ENCODE measurements at places on chromosomes 2 and 18.

- no peak for DNase-seq
Observed at GRCh38 chr2:204220896-204221295, 284.3 kb downstream of the ICOS start.

GRCh38 chr2:203692031-203692710, 14.3 kb upstream of the CD28 start:
- no peak for DNase-seq

- DNase-seq = no peak
Observed at GRCh38 chr18:62554061-62554815, 31.4 kb downstream of the ZCCHC2 start.

DNA sequence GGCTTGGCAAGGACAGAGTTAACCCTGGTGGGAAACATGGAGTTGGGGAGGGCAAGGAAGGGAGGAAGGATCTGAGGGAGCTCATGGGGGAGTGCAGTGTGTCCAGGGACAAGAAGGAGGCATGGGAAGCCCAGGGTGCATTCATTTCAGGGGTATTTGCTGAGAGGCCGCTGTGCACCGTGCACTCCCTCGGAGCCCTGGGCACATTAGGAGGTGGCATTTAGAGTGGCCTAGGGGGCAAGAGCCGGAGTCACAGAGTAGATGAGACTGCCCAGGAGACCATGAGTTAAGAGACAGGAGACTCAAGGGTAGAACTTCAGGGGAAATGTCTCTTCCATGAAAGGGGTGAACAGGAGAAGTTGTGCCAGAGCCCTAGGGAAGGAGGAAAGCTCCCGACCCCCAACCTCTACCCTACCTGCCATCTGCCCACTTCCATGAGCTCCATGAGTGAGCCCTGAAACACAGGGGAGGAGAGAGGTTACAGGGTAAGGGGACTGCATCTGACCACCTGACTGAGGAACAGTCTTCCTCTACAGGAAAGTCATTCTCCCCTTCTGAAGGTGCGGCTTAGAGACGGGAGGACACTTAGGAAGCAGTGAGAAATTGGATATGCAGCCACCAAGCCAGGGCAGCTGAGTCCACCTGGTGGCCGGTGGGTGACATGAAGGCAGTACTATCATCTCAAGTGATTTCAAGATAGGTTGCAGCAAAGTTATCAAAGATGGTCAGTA, 58.5 kb upstream of the COPS8 start:
- peak; percentile 20 for DNase-seq

DNA sequence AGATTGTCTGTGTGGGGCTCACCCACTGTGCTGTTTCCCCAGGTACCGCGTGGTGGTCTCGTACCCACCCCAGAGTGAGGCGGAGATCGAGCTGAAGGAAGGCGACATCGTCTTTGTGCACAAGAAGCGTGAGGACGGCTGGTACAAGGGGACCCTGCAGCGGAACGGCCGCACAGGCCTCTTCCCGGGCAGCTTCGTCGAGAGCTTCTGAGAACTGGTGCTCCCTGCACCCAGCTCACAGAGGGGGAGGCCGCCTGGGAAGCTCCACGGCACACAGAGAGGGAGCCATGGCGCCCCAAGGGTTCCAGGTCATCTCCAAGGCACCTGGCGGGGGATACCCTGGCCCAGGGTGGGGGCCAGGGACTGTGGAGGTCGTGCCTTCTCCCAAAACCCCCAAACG, 112.3 kb downstream of the SEPTIN10 start:
- no peak for DNase-seq

DNA sequence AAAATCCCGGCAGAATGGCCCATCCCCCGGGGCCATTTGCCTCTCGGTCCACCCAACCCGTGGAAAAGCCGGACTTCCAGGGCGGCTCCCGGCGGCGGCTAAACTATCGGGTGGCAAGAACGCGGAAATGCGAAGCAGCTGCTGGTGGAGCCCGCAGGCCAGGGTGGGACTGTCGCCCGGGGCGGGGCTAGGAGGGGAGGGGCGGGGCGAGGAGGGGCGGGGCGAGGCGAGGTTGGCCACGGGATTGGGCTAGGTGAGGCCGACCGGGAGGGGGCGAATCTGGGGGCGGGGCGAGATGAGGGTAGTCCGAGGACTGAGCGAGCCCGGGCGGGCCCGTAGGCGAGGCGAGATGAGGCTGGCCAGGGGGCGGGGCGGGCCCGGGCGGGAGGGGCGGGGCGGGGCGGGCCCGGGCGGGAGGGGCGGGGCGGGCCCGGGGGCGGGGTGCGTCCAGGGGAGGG, 315 bp upstream of the SLC66A3 start:
- no peak for DNase-seq

DNA sequence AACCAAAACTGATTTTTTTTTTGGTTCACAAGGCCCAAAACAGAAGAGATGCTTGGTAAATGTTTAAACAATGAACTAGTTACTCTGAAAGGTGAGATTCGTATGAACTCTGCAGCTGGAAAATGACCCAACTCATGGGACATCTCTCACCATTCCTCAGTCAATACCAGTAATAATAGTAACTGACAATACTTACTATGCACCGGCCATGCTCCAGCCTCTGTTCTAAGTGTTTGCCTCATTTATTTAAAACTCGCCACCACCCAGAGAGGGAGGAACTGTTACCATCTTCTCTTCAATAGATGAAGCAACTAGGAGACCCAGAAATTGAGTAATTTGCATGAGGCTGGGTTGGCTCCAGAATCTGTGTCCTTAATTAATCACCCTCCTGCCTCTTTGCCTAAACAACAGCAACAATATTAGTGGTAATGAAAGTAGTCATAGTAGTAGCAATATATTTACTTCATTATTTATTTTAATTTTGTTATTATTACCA, 130.4 kb downstream of the CTIF start:
- no peak for DNase-seq

GRCh38 chr2:24830351-24830750, 37.1 kb downstream of the CENPO start:
- DNase-seq = no peak

DNA sequence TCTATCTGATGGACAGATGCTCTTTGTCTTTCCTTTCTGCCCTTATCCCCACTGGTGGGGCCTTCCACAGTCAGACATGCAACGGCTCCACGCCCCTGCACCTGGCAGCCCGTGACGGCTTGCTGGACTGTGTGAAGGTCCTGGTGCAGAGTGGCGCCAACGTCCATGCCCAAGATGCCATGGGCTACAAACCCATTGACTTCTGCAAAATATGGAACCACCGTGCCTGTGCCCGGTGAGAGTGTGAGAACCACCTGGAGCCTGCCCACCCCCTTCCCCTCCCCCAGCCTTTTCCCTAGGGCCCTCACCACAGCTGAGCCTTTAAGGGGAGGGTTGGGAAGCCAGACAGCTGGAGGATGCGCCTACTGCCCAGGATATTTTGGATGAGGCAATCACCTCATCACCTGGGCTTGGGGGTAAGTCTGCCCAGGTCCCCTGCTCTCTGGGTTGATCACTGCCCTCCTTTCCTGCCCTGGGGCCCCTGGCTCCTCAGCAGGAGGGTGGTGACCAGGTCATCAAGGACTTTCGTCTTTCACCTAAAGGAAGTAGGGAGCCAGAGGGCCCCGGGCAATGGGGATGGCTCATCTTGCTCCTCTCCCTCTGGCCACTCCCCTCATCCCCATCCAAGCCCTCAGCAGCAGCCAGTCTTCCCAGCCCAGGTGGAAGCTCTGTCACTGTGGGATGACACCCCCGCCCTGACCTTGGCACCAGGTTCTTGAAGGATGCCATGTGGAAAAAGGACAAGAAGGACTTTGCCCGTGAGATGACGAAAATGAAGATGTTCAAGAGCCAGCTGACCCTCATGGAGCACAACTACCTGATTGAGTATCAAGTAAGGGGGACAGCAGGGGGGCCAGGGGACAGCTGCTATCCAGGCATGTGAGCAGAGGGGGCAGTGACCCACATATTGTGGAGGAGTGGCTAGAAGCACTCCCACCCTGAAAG, 3.7 kb downstream of the ANKRD53 start:
- DNase-seq = no peak

DNA sequence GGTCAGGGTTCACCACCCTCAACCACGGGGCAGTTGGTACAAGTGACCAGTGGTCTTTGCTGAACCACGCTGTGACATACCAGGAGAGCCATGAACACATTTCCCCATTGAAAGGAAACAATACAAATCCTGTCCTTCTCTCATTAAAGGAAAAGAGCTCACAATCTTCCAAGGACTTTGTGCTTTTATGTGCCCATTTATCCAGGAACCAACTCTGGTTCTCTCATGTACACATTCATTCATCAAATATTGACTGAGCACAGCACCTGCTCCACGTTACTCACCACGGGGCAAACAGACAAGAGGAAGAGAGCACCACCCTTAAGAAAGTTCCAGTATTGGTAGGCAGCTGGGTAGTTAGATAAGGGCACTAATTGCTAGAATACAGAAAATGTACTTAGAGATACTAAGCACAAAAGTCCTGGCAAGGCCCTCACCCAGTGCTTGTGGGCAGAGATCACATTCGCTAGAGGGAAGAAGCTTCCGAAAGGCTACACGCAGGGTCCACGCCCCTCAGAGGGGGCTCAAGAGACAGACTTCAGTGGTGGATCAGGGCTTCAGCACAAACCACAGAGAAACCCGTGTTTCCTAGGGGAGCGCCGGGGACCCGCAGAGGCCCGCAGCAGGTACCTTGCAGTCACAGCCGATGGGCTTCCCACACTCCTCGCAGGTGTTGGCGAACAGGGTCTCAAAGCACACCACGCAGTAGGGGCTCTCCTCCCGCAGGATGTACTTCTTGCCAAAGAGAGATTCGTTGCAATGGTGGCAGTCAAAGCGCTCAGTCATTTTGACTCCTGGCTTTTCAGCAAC, 12.9 kb downstream of the FHL2 start:
- DNase-seq = no peak

DNA sequence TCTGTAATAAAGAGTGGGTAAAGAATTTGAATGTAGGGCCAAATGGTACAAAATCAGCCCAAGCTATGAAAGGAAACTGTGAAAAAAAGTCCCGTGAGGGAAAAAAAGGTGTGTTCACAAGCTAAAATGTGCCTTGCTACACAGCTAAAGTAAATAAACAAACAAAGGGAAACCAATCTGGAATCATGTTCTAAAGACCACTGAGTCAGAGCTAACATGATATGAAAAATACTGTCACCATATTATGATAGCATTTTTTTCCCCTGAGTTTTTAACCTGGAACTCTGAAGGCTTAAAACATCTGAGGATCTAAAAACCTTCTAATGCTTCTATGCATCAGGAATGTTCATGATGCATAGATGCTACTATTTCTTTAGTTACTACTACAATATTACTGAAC, 58.8 kb downstream of the SCN1A start:
- no peak for DNase-seq

DNA sequence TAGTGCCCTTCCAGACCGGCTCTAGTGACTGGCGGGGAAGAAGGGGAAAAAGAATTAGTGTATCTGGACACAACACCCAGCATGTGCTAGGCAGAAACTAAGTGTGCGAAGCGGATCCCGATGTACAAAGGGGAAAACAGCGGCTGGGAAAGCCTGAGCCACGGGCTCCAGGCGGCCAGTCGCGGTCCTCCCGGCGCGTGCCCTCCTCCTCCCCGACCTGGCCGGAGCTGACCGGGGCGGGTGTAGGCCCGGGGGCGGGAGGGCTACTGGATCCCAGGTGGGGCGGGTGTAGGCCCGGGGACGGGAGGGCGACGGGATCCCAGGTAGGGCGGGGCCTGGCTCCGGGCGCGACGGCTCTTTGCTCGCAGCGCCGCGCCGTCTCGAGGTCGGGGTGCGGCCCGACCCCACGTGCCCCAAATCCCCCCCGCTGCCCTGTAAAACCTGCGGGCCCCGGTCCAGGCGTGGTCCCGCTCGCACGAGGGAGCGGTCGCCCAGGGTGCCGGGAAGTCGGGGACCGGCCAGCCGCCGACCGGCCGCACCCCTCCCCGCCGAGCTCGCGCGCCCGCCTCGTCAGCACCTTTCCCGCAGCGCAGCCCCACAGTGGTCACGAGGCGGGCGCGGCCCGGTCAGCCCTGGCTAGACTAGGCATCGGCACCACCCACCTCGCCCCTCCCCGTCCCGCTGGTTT, 48.8 kb downstream of the C2orf42 start:
- DNase-seq = no peak

- no peak for DNase-seq
Observed at GRCh38 chr2:121793816-121794215, 38.4 kb downstream of the TSN start.

GRCh38 chr2:156826341-156826933, 390.3 kb downstream of the GPD2 start:
- peak; percentile 9 for DNase-seq

- no peak for DNase-seq
Observed at GRCh38 chr2:129404000-129404685, 575.3 kb upstream of the RAB6C start.

DNA sequence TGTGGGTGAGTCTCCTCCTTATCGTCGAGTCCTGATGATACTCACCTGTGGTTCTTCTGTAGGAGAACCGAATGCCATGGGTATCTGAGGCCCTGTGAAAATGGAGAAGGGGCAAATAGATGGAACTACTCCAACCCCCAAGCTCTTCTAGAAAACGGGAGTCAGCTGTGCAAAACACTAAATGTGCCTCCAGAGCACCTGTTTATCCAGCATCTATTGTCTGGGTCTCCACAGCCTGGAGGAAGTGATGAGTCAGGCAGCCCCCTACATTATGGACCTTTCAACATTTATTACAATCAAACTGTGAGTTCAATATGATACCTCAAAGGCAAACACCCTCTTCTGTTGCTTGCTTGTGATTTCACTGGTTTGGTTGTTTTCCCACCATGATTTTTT, 9.8 kb upstream of the LRRFIP1 start:
- no peak for DNase-seq

GRCh38 chr2:224982910-224983711, 59.2 kb downstream of the DOCK10 start:
- no peak for DNase-seq

- no peak for DNase-seq
Observed at GRCh38 chr2:119011162-119011909, 69.3 kb downstream of the MARCO start.

DNA sequence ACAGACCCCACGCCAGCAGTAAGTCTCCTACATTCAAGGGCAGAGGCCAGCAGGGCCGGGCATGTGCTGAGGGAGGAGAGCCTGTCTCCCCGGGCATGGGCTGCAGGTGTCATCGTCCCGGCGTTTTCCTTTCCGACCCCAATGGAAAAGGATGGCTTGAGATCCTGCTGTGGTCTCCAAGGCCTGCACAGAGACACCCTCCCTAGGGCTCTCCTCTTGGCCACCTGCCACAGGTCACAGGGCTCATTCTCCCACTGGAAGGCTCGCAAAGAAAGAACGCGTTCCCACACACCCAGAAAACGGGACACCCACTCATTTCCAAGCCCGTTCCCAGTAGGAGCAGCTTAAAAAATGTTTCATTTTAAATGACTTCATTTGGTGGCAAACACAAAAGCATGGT, 41.0 kb downstream of the DIPK1C start:
- no peak for DNase-seq

DNA sequence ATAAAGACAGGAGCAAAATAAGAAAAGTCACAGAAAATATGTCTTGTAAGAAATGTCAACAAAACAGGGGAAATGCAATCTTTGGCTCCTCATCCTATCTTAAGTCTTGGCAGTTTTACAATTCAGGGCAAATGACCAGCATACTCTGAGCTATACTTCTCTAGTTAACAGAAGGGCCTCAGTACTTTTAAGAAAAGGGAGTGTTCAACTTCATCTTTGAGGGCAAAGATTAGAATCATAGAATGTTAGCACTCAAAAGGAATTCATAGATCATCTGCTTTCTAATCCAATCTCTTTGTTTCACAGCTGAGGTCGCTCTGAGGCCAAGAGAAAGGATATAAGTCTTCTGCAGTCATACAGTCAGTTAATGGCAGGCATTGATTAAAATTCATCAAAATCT, 174.0 kb upstream of the NT5C1B start:
- no peak for DNase-seq

Measured in cerebellar nuclear complex (tissue), 1 donor.